ENCODE measurements at places on chromosomes 2 and 18.

GRCh38 chr2:171432206-171432968, 1.4 kb downstream of the METTL8 start:
- DNase-seq: no peak

DNA sequence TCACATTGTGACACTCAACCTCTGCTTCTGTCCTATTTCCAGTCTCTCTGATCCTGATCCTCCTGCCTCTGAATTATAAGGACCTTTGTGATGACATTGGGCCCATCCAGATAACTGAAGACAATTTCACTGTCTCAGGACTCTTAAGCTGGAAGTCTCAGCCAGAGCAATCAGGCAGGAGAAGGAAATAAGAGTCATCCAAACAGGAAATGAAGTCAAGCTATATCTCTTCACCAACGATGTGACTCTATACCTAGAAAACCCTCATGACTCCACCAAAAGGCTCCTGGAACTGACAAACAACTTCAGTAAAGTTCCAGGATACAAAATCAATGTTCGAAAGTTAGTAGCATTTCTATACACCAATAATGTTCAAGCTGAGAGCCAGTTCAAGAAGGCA, 29.3 kb upstream of the TWIST2 start:
- no peak for DNase-seq

GRCh38 chr2:118090387-118091139, 2.3 kb downstream of the INSIG2 start:
- DNase-seq: no peak

- DNase-seq: no peak
These were observed 5.9 kb downstream of the GYPC start for GRCh38 chr2:126661702-126662500.

DNA sequence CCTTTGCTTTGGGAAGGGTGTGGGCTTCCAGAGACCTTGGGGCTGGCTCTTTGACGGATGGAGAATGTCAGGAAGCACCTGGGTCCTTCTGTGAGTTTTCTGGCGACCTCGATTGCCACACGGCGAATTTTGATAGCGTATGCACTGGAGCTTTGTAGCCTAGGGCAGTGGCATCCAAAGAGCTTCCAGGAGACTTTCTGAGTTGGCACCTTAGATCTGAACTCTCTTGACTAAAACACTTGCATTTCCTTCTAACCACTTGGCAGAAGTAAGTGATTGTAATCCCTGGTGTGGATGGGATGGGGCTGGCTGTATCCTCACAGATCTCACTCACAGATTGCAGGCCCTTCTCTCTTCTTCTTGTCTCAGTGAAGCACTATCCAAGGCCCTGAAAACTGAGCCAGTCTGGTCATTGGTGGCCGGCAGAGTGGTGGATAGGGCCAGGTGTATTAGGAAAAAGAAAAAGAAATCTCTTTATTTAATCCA, 7.8 kb downstream of the RNF144A start:
- DNase-seq: no peak

DNA sequence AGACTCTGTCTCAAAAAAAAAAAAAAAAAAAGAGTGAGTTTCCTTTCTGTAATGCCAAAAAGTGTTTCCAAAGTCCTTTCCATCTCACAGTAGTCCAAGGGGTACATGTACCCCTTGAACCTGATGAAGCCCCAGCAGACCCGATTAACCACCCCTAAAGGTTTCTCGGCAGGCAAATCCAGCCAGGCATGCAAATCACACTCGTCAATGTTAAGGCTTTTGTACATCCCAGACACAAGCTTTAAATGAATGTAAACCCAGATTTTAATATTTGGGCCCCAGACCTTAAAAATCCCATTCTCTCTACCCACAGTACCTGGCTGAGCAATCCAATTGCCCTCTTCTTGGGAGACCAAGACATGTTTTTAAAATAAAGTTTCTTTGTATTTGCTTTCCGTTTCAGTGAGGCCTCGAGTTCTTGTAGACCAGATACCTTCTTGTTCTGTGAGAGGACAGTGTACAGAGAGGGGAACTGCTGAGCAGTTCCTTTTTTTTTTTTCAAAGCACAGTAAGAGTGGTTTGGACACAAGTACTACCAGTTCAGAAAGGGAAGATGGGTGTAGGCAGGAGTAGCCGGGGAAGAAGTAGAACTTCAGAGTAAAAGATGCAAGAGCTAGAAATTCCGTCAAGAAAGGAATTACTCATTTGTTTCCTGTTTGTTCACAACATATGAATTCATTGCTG, at the start of gene NLRC4:
Gene NLRC4, minus strand, starts transcription at position 465 of the 684 bp plus-strand sequence. CDS start 8,111 bp downstream, outside the sequence.
- no peak for DNase-seq

DNA sequence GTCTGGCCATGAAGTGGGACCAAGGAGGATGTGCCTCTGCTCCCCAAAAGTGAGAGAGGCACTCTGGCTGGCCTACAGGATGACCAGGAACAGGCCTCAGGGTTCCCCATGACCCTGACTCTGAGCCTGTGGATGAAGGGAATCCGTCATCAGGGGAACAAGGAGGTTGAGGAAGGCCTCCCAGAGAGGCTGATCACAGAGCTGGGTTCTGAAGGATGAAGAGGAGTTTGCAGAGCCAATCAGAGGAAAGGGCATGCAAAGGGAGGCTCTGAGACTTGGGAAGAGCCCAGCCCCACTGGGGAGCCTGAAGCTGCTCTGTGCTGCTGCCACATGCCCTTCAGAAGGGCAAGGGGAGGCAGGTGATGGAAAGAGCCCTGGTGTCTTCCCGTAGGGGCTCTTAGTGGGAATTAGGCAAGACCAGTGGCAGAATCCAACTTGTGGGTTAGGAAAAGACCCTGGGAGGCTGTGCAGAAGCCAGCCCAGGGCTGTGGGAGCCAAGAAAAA, 141.3 kb upstream of the ID2 start:
- no peak for DNase-seq

DNA sequence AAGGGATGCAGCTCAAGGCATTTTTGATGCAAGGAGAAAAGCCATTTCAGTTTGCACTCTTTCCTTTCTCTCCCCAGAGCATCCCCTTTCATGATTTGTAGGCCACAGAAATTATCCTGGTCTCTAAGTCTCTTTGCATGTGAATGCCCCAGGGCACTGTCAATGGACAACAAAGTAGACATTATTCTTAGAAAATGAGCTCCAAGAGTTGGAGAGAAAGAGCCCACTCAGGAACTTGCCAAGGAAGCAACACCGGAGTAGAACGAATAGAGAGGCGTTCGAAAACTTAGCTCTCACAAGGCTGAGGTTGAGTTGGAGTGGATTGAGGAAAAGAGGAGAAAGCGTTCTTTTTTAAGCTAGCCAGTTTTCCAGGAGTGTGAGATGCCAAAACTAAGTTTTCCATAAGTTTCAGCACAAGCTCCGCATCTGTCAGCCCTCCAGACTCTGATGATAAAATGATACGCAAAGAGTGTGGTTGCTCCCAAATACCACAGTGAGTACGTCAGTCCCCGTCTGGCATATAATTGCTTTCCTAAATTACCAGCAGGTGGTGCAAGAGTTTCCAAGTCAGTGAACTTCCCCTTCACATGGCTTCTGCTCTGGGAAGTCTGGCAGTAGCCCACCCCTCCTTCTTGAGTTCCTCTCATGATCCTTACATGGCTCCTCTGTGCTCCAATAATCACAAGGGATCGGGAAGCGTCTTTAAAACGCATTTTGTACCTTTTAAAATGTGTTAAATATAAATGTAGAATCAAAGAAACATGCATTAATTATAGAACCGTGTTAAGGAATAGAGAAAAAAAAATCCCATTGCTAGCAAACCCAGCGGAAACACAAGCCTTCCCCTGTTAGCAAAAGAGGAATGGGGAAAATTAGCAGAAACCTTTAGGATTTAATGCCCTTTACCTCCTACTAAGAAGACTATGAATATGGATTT, 1060.6 kb upstream of the FANCL start:
- no peak for DNase-seq

All from stimulated activated CD8-positive, alpha-beta memory T cell treated with anti-CD3 and anti-CD28 coated beads, Interleukin-12 subunit alpha, Interleukin-12 subunit beta, amount 100 ng/mL, for 4 hours (primary cell).